ENCODE measurements at places on chromosomes 1 and 21.

DNA sequence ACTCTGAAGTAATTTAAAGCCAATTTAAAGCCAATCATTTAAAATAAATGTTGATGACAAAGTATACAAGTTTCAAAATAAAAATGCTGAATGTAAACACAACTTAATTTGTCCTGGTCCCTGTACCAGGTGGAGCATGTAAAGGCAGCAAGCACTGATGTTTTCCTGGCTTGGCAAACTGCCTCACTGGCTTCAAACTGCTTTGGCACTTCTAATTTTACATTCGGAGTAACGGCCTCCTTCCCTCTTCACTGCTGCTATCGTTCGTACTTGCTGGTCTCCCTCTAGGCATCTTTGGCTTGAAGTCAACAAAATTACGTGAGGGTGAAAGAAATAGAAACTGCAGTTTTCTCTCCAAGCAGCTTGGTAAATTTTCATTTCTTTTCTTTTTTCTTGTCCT is 287.9 kb downstream of the LTN1 start:
- no peak for DNase-seq

GRCh38 chr1:119093721-119094120 is 46.7 kb downstream of the WARS2 start:
- no peak for DNase-seq

DNA sequence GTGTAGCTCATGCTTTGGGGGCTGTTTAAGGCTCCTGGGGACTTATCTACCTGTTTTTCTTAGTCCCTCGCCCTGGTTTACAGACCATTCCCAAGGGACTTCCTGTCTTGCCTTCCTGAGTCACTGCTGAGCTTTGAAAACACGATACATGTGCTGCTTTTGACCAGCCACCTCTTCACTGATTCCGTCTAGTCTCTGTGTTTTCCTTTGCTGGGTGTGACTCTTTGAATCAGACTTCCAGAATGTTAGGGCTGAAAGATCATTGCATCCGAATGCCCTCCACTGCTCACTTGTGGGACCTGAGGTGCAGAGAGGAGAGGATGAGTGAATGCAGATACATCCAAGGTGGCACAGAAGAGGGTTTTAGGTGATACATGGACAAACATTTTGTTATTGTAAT is 35.4 kb upstream of the CITED4 start:
- DNase-seq, result no peak

- no peak for DNase-seq
Measured at GRCh38 chr1:64540265-64540791, 70.4 kb downstream of the CACHD1 start.

DNA sequence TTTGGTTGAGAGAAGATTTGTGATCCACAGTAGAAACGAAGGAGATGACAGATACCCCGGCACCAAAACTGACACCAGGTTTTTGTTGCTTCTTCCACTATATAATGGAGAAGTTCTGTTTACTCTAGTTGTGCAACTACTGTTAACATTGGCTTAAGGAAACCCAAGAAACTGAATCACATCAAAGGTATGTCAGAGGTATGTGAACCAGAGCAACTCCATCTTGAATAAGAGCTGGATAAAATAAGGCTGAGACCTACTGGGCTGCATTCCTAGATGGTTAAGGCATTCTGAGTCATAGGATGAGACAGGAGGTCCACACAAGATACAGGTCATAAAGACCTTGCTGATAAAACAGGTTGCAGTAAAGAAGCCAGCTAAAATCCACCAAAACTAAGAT is 173.7 kb upstream of the CAMK1G start:
- DNase-seq, result no peak

DNA sequence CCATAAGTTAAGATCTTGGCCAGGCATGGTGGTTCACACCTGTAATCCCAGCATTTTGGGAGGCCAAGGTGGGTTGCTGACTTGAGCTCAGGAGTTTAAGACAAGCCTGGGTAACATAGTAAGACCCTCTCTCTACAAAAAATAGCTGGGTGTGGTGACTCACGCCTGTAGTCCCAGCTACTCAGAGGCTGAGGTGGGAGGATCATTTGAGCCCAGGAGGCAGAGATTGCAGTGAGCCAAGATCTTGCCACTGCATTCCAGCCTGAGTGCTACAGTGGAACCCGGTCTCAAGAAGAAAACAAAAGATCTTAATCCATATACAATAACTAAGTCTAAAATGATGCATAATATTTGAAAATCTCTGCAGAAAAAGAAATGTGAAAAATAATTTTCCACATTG is 165.5 kb upstream of the NR5A2 start:
- DNase-seq, result no peak

DNA sequence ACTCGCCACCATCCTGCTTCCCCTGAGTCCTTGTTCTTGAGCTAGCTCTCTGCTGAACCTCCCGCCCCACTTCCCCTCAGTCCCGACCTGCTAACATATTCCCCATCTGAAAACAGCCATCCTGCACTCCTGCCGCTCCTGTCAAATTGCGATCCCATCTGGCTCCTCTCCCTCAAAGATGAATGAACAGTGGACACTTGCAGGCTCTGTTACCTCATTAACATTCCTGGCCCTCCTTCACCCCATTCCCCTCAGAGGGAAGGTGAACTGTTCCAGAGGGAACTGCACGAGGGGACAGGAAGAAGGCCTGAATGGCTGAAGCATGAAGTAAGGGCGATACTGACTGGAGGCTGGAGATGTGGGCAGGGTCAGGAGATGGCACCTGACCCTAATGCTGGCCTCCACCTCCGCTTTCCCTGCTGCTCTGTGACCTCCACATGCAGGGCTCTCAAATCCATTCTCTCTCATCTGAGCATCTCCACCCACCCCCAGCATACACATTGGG is 7.4 kb upstream of the CELSR2 start:
- DNase-seq, result no peak

DNA sequence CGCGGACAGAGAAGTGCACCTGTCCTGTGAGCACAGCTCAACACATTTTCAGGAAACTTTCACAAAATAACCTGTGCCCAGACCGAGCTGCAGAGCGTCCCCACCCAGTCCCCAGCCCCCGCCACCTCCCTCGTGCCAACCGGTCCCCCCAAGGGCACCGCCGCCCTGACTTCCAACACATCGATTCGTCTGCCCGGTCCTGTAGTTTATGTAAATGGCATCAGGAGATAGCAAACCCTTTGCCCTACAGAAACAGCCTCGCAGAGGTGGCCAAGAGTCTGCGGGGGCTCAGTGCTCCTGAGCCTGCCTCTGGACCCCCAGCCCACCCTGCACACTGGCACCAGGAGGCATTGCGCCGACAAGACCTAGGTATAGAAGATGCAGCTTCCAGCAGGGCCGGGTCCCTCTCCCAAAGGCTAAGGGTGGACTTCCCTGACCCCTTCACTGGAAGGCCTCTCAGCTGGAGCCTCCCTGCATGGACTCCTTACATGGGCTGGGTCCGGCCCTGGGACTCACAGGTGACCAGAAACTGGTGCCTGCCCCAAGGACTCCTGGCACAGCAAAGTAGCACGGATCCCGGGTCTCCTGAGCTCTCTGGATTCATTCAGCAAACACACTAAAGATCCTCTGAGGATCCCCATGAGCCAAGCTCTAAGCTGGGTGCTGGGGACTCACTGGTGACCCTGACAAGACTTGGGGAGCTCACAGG is 6.6 kb upstream of the PLEKHG5 start:
- DNase-seq, result no peak

DNA sequence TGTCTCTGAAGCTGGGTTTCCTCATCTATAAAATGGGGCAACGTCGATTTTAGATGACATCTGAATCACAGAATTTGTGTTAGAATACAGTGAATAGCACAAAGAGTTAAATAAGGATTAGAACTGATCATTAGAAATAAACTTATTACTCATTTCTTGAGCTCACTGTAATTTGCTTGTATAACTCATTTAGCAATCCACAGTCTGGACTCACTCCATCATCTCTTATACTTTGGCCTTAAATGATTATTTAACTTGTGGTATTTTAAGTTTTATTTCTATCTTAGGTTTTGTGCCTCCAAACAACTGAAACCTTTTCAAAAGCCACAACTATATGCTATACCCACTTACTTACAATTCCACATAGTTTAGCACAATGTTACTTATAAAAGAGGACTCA is 128.0 kb downstream of the CDC42BPA start:
- no peak for DNase-seq

DNA sequence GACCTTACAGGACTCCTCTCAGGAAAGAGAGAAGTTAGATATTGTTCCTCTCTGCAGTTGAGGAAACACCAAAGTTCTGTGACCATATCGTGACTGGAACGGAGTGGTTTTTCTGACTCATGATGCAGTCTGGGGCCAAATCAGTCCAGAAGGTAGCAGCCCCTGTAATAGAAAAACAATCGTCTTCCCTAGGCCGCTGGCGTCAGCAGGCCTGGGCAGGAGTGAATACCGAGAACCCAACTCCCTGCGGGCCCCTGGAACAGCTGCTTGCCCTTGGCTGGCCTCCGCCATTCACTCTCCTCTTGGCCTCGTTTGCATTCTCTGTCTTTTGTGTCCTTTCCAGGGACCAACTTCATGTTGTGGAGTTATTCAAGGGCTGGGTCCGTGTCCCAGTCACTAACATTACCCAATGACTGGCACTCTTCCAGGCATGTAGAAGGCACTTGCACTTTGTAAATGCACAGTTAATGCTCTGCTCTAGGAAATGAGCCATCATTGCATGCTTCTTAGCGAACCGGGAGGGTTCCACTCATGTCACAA is 10.9 kb upstream of the CD101 start:
- no peak for DNase-seq

GRCh38 chr21:38768471-38769063 is 37.2 kb upstream of the ETS2 start:
- DNase-seq, result no peak

DNA sequence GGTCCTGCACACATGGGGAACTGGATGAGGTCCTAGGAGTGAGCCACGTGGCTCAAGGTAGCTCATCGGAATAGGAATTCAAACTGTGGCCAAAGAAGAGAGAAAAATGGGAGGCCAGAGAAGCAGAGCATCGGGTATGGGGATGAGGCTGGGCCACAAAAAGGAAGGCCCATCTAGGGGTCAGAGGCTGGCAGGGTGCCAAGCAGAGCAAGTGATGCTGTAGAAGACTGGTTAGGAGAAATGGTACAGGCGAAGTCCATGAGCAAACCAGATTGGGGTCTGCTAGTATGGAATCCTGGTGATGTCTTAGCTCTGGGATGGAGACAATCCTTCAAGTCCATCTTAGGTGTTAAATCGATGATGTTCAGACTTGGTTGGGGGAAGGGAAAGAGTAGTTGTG is 68.0 kb downstream of the TEX35 start:
- no peak for DNase-seq

Measured in CMK (cell line).